ENCODE measurements at places on chromosomes 1 and 21. TPM values are rescaled to one million over a fixed set of nuclear protein-coding genes. Genes with fewer than 3 reads are reported as not detected.

Gene CRNN
- not detected for polyA plus RNA-seq

Gene CYP4Z1
- 0.15 TPM for polyA plus RNA-seq

Gene FRRS1
- 11.5 TPM for polyA plus RNA-seq

Gene AIM2
- polyA plus RNA-seq: 0.19 TPM

Gene SNX27
- polyA plus RNA-seq: 21.8 TPM

Gene PIGC
- polyA plus RNA-seq: 55.0 TPM

Gene VANGL2
- 30.9 TPM for polyA plus RNA-seq

Gene CDA
- polyA plus RNA-seq: 6.2 TPM

Gene C1orf141
- polyA plus RNA-seq: 0.42 TPM

Gene EDN2
- 3.1 TPM for polyA plus RNA-seq

Gene OR2T3
- polyA plus RNA-seq: not detected

Gene S100A7A
- polyA plus RNA-seq: not detected

Gene SOX13
- 40.6 TPM for polyA plus RNA-seq

Gene MAGI3
- 26.0 TPM for polyA plus RNA-seq

Gene RXFP4
- not detected for polyA plus RNA-seq

Gene C1QB
- 10.1 TPM for polyA plus RNA-seq

Gene GPR157
- 1.4 TPM for polyA plus RNA-seq

Gene TIE1
- polyA plus RNA-seq: 44.6 TPM

Data from right renal cortex interstitium (tissue), 3 donors.